ENCODE measurements at places on chromosomes 11 and 22. TPM values are rescaled to one million over a fixed set of nuclear protein-coding genes. Genes with fewer than 3 reads are reported as not detected.

Gene TBX10
- not detected for polyA plus RNA-seq

Gene SPATA19
- polyA plus RNA-seq: not detected

Gene MISFA
- polyA plus RNA-seq: 0.75 TPM

Gene GUCY1A2
- polyA plus RNA-seq: 0.03 TPM

Gene ADAMTS15
- polyA plus RNA-seq: 0.08 TPM

Gene TRIM48
- not detected for polyA plus RNA-seq

Gene HOATZ
- polyA plus RNA-seq: not detected

Gene INPP5J
- polyA plus RNA-seq: 0.43 TPM

Gene POU2AF3
- not detected for polyA plus RNA-seq

Gene AMBRA1
- 14.4 TPM for polyA plus RNA-seq

Gene GTSE1
- 22.5 TPM for polyA plus RNA-seq

Gene FERMT3
- polyA plus RNA-seq: 100 TPM

Gene FAR1
- polyA plus RNA-seq: 24.6 TPM
